GM13976 (cell line): ENCODE measurements at places on chromosomes 1 and 21.

DNA sequence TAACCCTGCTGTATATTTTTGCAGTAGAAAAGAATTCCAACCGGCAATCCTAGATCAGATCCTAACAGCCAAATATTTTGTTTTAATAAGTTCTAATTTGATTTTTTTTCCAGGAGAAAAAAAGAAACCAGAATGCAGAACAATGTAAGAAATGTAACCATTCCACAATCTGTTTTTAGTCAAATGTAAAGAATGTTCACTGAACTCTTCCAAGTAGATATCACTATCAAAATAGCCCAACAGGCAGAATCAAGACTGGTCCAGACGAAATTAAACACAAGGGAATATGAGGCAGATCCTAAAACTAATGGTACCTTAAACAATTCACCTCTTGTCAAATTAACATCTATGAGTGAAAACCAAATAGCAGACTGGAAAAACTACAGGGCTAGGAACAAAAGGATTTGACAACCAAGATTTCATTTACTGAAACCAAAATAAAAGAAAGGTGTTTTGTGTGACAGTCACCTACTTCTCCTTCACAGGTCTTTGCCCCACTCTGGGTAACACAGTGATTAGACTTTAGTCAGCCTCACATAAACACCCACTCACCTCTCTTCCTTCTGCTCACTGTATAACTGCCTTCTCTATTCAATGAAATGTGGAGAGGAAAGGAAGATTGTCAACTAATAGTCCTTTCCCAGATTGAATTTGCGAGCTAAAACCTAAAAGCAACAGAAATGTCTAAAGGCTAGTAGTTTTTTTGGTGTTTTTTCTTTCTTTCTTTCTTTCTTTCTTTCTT, 137.9 kb downstream of the FAF1 start:
- peak; percentile 22 for DNase-seq

DNA sequence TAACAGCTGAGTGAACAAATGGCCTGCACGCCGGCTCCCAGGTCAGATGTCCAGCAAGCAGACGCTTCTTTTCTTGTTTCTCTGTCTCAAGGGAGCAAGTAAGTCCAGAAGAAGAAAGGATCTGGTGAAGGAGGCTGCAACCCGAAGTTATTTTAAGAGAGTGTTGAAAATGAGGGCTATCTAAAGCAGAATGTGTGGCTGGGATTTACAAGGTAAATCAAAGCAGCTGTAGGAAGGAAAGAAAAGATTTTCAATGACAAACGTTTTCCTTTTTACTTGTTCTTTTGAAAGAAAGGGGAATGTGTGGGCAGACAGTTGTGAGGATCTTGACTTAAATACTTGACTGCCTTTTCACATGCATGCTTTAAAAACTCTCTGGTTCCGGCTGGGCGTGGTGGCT, 311.5 kb downstream of the KIF26B start:
- no peak for DNase-seq

GRCh38 chr1:22207511-22208267, 64.8 kb upstream of the WNT4 start:
- no peak for DNase-seq

DNA sequence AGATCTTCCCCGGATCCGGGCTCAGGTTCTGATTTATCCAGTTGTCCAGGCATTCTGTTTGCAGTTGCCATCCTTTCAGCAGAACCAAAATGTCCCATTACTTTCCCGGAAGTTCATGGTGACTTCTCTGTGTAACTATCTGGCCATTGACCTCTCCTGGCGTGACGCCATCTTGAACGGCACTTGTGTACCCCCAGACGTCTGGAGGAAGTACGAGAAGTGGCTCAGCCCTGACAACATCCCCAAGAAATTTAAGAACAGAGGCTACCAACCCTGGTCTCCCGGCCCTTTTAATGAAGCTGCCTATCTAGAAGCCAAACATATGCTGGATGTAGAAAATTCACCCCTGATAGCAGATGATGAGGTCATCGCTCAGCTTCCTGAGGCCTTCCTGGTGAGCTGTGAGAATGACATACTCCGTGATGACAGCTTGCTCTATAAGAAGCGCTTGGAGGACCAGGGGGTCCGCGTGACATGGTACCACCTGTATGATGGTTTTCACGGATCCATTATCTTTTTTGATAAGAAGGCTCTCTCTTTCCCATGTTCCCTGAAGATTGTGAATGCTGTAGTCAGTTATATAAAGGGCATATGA, 22.4 kb downstream of the AADACL4 start:
- DNase-seq, result no peak

DNA sequence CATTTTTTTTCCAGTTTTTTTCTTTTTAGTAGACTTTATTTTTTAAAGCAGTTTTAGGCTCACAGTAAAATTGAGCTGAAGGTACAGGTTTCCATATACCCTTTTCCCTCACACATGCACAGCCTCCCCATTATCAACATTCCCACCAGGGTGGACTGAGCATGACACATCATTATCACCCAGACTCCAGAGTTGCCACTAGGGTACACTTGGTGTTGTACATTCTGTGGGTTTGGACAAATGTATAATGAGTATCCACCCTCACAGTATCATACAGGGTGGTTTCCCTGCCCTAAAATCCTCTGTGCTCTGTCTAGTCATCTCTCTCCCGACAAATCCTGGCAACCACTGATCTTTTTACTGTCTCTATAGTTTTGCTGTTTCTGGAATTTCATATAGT, 3.0 kb upstream of the AIM2 start:
- no peak for DNase-seq

DNA sequence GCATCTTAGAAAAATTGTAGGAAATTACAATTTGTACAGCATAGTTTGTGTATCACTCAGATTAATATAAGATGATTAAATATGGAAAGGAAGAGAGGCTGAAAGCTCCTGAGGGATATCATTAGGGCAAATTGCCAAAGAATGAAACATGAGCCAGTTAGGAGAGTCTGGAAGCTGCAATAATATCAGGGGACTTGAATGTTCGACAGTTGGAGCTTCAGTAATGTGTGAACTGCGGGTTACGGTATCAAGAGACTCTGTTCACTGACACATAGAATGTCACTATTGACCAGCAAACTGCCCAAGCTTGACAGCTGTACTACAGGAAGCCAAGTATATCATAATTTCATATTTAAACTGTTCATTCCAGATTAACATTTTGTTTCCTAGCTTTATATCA, 157.2 kb downstream of the DENND1B start:
- no peak for DNase-seq

- DNase-seq, result no peak
These were observed 249.9 kb downstream of the TNR start for GRCh38 chr1:175493321-175494010.

DNA sequence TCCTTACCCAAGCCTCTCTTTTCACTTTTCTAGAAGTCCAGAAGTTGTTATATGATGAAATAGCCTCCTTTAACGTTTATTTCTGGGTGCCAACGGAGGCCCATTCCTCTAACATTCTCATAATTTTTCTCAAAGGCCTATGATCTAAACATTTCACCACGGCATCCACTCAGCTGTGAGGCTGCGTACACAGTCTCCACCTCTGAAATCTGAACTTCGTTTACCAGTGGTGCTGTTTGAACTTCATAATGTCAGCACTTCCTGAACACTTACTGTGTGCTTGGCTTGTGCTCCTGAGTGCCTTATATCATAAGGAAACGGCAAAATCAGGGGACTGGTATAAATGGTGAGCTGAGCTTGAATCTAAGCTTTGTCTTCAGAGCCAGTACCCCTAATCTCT, 12.0 kb upstream of the RBP7 start:
- DNase-seq, result no peak

DNA sequence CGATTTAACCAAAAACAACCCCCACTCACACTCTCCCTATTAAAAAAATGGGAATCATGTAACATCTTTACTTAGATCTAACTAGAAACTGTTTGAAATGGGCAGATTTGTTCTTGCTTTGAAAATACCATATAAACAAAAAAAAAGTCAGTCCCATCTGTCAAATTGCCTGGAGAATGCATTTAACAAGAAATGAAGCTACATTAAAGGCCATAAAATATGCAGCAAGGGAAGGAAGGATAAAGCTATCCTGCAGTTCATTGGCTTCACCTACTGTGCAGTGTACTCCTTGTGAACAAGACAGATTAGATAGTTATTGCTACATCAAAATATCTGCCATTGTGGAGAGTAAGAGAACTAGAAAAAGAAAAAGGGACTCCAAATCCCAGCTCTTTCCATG, 160.5 kb downstream of the LRRC7 start:
- no peak for DNase-seq
